ENCODE measurements at places on chromosomes 2 and 18.

- DNase-seq, result no peak
These were observed 63.6 kb upstream of the ATL2 start for GRCh38 chr2:38440655-38441054.

- DNase-seq, result no peak
These were observed 12.4 kb upstream of the IL1R1 start for GRCh38 chr2:102129951-102130646.

GRCh38 chr2:210816769-210817168 lies 260.4 kb downstream of the CPS1 start:
- DNase-seq, result no peak

DNA sequence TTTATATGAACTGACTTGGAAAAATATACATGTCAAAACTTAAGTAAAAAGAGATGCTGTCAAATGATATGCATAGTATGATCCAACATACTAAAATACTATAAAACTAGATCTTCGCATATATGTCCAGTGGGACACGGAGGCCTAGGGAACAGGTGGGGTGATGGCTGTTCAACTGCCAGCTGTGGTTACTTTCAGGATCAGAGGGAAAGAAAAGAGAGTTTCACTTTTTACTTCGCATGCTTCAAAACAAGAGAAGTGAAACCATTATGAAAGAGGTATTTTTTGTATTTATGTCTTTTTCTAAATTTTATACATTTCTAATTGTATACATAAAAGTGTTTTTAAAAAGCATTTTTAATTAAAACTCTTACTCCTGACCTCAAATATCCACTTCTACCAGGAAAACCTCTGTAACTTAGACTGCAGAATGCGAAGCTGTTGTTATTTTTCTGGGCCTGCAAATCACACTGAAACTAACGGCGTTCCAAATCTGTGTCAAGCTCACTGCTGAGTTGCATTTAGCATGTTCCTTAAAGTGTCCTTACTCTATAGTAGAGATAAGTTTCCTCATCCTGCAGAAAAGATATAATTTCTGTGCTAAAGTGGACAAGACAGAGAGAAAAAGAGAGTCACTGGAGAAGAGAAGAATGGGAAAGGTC lies 97.8 kb upstream of the SLC35G4 start:
- no peak for DNase-seq

DNA sequence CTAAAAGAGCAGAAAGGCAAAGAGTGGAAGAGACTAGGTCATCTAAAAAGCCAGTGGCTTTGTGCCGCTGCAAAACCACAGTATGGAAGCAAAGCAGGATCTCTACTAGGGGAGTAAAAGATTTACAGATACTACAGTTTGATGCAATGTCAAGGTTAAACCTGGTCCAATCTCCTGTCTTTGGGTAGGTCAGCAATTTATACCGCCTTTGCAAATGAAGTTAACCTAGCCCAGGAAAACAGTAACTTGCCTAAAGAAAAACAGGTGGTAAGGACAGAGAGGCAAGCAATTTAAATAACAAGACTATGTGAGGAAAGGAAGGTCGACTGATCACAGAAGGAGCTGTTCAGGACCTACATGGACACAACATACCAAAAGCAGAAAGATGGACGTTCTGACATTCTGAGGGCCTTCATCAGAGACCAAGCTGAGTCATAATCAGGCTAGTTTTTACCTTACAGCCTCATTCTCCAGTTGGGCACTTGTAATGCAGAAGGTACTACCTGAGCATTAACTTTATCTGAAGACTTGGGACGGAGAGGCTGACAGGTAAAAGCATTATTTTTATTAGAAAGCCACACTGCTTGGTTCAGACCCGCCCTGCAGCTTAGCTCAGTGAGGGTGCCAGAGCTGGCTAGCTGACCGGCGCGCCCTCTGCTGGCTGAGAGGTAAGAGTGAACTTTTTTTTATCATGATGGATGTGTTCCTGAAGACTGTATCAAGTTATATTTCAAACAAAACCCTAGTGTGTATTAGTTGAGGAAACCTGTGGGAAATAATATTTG lies 15.9 kb downstream of the CDKL4 start:
- peak; percentile 38 for DNase-seq

DNA sequence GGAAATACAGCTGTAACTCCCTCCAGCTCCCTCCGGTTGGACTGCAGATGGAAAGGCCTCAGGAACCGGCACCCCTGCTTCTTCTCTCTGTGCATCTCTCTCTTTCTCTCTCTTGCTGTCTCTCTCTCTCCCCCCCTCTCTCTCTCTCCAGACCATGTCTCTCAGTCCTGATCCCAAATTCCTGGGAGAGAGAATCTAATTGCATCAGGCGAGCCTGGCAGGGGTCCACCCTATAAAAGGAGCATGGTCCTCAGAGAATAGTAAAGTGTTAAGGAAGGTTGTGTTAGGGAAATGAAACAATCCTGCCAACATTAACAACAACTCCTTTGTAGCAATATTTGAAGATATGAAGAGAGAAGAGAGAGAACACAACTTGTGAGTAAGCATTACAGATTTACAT lies 36.7 kb downstream of the VIT start:
- DNase-seq, result no peak

GRCh38 chr2:229313591-229313990 lies 42.5 kb upstream of the PID1 start:
- no peak for DNase-seq

DNA sequence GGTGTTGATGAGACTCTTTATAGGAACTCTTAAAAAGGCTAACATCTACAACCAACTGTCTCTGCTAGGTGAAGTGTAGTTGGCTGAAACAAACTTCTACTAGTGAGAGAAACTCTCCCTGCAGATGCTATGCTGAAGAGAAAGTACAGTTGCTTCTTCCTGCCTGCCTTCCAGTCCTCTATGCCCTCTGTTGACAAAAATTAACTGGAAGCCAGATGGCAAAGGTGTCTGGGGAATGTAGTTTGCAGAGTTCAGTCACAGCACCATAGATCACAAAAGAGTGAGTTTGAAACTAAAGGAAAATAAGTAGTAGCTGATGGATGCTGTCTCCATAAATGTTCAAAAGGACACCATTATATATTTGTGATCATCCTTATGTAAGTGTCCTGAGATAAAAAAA lies 958.8 kb upstream of the NRXN1 start:
- no peak for DNase-seq

- DNase-seq, result no peak
These were observed 97.1 kb upstream of the TNP1 start for GRCh38 chr2:216956820-216957493.

- no peak for DNase-seq
These were observed 58.6 kb downstream of the ALMS1 start for GRCh38 chr2:73444202-73444601.

- DNase-seq, result no peak
These were observed 8.6 kb downstream of the CABLES1 start for GRCh38 chr18:23143815-23144261.

DNA sequence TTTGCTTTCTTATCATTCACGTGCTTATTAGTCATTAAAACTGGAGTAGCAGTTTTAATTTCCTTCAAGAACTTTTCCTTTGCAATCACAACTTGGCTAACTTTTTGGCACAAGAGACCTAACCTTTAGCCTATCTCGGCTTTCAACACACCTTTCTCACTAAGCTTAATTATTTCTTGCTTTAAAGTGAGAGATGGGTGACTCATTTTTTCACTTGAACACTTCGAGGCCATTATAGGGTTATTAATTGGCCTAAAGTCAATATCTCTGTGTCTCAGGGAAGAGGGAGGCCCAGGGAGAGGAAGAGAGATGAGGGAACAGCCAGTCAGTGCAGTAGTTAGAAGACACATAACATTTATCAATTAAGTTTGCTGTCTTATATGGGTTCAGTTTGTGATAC lies 289.8 kb downstream of the RBM43 start:
- no peak for DNase-seq

DNA sequence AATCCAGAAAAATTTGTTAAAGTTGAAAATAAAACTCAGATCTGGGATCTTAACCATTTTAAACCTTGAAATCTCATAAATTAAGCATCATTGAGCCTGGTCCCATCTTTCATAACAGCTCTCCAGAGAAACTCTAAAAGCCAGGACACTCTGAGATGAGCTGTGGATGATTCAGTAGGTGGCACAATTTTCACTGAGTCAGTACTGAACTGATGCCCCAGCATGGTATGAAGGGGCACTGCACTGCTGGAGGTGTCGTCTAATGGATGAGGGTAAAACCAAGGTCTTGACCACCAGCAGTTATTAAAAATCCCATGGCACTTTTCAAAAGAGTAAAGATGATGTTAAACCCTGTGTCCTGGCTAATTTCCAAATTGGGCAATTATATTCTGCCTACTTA lies 170.6 kb downstream of the FIGN start:
- no peak for DNase-seq

Data from NCI-H2107 (cell line).